ENCODE measurements at places on chromosomes 16 and 17. TPM values are rescaled to one million over a fixed set of nuclear protein-coding genes. Genes with fewer than 3 reads are reported as not detected.

GRCh38 chr16:49851468-49851787 is 4.5 kb downstream of the ZNF423 start:
- DNase-seq: no peak

GRCh38 chr16:22300427-22301071 is 3.3 kb downstream of the POLR3E start:
- peak; percentile 57 for DNase-seq

DNA sequence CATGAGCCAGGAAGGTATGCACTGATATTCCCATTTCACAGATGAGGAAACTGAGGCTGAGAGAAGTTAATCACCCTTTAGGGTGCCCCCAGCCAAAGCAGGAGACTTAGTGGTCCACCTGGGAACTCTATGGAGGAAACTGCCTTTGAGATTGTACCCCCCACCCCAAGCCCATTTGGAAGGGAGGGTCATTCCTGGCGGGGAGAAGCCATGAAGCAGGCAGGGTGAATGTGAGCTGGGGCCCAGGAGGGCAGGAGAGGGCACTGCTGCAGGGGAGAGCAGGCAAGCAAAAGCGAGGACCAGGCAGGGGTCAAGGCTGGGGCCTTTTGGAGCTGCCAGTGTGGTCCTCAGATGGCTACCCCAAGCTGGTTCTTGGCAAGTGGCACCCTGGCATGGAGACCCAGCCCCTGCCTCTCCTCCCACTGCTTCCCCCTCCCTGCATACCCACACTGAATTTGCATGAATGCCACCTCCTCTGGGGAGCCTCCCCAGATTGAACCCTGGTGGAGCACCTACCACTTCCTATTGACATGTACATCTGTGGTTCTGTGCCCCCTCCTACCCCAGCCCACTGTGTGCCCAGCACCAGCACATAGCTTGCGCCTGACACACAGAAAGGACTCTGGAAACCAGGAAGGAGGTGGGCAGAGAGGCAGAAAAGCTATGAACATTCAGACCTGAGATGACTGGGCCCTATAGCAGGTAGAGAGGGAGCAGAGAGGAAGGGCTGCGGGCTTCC is 965 bp upstream of the TMC6 start:
- DNase-seq: no peak

DNA sequence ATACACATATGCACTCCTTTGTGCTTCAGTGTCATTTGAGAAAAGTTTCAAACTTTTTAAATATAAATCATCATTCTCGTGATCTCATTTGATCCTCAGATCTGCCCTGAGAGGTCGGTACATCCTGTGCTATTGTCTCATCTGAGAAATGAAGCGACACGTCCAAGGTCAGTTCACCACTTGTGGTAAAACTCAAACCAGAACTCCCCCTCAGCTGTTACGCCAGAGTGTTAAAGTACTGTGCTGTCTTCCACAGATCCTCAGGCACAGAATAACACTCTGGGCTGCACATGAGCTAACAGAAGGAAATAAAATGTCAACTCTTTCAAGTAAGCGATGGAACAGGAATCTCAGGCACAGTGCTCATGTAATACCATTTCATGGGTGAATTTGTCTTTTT is 31.4 kb downstream of the ANKFN1 start:
- no peak for DNase-seq

DNA sequence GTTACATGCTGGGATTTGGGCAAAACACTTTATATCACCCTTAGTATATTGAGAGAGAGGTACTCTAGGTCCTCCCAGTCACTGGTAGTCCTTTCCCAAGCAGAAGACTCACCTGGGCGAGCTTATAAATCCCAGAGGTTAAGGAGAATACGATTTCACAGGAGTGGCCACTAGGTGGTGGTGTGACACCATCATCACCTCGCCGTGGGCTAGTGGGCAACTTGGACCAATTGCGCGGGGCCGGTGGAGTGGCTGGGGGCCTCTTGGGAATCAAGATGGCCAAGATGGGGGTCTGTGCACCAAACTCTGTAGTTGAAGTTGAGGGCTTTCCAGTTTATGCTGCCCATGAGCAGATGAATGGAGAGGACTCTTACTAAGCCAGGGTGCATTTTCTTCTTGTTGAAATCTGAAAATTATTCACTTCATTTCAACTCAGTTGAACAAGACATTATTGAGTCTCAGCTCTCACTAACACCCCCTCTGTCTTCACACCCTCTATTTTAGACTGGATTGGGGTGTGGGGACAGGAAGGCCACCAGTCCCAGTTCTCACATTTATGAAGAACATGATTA is 38.2 kb upstream of the PIRT start:
- DNase-seq: peak; percentile 21

DNA sequence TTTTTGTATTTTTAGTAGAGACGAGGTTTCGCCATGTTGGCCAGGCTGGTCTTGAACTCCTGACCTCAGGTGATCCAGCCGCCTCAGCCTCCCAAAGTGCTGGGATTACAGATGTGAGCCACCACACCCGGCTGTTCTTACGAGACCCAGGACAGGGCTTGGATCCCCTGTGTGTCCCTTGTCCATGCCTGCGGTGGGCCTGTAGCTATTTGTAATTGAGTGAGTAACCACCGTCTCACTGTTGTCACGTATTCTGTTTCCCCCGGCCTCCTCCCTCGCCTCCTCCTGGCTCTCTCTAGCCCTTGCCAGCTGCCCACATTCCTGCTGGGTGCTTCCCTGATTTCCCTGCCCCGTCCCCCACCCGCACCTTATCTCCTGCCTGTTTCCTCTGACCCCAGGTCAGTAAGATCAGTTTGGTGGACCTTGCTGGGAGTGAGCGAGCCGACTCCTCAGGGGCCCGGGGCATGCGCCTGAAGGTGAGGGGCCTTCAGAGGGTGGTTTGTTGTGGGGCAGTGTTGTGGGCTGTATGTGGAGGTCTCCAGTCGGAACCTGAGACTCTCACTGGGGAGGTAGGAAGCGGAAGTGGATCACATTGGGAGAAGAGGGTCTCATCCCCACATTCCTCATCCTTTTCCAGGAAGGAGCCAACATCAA is 5.6 kb downstream of the KIF1C start:
- no peak for DNase-seq

GRCh38 chr17:50828508-50829170 is 6.7 kb upstream of the WFIKKN2 start:
- no peak for DNase-seq

DNA sequence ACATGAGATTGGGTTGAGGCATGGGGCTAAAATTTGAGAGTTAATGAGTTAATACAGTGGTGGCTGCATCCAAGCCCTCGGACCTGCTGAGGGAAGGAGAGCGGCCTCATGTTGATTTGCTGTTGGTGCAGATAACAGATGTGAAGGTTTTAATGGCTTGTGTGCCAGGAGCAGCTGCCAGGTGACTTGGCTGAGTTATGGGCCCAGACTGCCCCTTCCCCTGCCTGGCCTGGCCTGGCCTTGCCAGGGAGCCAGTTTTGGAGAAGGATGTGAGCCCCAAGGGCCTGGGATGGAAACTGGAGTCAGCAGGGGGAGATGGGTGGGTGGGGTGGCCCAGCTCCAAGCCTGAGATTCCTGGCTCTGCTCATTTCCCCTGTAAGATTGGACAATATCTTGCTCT is 230.1 kb downstream of the CBLN1 start:
- no peak for DNase-seq

GRCh38 chr17:76253841-76254240 is 11.3 kb upstream of the UBALD2 start:
- DNase-seq: no peak

GRCh38 chr17:2369551-2370210 is 31.2 kb downstream of the MNT start:
- DNase-seq: no peak

- DNase-seq: no peak
Measured at GRCh38 chr17:48636177-48637018, 10.2 kb upstream of the HOXB9 start.

GRCh38 chr17:77473615-77474226 is 333.0 kb downstream of the SEC14L1 start:
- no peak for DNase-seq

GRCh38 chr16:907361-907760 is 63.4 kb downstream of the LMF1 start:
- no peak for DNase-seq

DNA sequence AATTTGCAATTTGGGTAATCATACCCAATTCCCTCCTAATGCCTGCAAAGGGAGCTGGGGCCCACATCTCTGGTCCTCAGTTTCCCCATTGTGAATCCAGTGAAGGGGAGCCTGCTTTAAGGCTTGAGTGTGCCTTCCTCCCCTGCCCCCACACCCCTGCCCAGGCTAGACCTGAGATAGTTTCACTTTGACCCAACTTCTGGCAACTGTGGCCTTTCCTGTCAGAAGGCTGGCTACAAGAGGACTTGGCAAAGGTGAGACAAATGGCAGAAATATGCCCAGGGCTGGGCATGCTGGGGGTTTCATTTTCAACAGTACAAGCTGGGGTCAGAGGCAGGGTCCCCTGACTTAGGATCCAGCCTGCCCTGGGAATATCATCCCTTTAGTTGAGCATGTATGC is 10.0 kb downstream of the SOCS1 start:
- no peak for DNase-seq

DNA sequence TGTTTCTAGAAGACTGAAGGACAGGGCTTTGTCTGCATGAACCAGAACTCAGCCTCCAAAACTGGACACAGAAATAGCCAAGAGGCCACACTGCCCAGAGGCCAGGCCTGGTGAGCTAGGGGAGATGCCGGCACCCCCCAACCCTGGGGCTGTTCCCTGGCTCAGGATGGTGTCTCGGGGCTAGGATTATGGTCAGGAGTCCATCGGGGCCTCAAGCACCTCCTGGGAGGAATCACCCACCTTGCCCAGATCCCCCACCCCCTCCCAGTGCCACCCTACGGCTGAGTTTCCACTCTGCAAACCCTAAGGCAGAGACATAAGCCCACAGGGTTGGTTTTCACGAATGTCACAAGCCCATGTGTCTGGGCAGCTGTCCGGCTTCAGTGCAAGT is 37.2 kb downstream of the SLC7A5 start:
- DNase-seq: no peak

DNA sequence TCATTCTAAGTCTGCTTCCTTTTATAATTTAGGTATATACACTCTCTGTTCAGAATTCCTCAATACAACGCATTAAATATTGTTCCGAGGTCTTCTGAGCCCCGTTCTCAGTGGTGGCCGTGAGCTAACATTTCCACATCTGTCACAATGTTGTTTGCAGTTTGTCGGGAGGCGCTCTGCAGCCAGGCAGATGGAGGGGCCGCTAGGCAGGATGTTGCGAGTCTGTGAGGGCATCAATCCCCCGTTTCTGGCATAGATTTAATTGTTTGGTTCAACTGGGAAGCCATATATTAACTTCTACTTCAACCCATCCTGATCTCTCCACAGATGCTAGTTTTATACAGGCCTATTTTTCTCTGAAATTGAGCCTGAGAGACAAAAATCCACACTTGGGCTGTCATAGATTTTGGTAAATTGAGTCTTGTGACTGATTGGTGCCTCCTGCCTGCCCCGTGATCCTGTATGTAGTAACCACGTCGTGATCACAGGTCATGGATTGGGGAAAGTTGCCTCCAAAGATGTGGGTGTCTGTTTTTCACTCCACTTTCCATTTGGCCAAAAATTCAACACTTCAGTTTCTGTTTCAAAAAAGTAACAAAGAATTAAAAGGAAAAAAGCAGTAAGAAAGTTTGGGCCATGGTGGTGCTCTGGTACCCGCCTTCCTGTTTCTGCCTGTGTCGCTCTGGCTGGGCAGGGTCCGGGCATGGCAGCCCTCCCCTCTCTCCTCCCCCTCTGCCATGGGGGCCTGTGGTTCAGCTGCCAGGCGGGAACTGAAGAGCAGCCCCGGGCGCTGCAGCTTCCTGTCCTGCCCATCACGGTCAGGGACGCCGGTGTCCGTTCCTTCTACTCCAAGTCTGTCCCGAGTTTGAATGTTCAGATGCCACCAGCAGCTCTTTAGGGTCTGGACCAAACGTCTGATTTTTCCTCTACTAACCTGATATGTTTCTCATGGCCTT is 41.5 kb downstream of the RPTOR start:
- DNase-seq: no peak

GRCh38 chr17:32141258-32141657 is 1.0 kb upstream of the RHOT1 start:
- DNase-seq: no peak

DNA sequence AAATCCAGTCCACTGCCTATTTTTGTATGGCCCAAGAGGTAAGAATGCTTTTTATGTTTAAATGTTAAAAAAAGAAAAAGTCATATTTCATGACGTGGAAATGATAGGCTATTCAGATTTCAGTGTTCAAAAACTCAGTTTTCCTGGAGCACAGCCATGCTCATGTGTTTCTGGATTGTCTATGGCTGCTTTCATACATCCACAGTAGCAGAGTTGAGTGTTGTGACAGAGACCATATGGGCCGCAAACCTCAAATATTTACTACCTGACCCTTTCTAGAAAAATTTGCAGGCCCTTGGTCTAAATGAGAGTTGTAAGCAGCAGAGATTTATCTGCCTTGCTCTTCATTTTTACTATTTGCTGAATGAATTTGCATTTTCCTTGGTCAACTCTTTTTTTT is 264.1 kb downstream of the CBLN1 start:
- DNase-seq: no peak

DNA sequence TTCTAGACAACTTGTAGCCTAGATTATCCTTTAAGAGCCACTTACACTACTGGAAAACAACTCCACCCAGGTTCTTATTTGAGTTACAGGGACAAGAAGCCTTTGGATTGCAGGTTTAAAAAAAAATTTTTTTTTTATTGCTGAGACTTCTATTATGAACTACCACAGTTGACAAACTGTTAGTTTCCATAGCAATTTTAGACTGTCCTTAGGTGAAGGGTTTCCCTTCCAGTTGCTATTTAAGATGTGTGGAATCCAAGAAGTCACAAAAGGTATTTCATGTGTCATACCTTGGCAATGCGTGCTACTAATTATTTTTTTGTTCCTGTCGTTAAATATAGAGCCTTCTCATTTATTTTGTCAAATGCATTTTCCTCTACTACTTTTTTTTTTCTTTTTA is 253.2 kb downstream of the PRKCA start:
- no peak for DNase-seq

DNA sequence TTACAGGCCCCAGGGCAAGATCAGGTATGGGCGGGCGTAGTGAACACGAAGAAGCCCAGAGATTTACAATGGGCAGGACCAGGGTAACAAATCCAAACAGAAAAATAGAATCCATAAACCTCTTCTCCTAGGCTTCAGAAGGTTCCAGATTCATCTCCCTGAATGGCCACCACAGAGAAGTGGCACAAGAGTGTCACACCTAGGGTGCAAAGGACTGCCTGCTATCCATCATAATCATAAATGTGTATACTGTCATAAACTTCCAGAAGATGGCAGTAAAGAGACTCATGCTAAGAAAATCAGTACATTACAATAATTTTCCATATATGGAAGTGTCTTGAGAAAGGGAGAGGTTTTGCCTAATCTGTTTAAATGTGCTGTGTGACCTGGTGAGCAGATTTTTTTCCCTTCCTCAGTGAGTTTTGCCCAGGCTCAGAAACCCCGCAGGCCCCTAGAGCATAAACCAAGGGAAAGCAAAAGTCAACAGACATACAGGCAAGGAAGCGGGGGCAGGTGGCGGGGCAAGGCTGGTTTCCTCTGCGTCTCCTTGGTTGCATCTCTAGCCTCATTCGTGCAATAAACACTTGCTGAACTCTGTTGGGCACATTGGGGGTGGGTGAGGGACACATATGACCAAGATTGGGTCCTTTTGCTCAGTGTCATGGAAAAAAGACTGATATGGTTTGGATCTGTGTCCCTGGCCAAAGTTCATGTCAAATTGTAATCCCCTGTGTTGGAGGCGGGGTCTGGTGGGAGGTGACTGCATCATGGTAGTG is 92.0 kb upstream of the CDH5 start:
- no peak for DNase-seq

The CYGB gene
- 36.0 TPM for polyA plus RNA-seq

The TPPP3 gene
- 26.1 TPM for polyA plus RNA-seq

The MAPT gene
- 0.90 TPM for polyA plus RNA-seq

The ASIC2 gene
- polyA plus RNA-seq: not detected
